ENCODE measurements at places on chromosomes 12 and 14. TPM values are rescaled to one million over a fixed set of nuclear protein-coding genes. Genes with fewer than 3 reads are reported as not detected.

The KERA gene
- total RNA-seq = not detected

The FKBP3 gene
- 39.7 TPM for total RNA-seq

GRCh38 chr12:100401660-100402059, 44.8 kb downstream of the SLC17A8 start:
- no peak for DNase-seq

- no peak for DNase-seq
These were observed 1659.2 kb upstream of the FLRT2 start for GRCh38 chr14:83870546-83871270.

- no peak for DNase-seq
These were observed 41.0 kb downstream of the TRAF3 start for GRCh38 chr14:102817942-102818940.

The C12orf50 gene
- 0.18 TPM for total RNA-seq

The TEDC1 gene
- 233 TPM for total RNA-seq

The SLC6A12 gene
- total RNA-seq = 0.70 TPM

DNA sequence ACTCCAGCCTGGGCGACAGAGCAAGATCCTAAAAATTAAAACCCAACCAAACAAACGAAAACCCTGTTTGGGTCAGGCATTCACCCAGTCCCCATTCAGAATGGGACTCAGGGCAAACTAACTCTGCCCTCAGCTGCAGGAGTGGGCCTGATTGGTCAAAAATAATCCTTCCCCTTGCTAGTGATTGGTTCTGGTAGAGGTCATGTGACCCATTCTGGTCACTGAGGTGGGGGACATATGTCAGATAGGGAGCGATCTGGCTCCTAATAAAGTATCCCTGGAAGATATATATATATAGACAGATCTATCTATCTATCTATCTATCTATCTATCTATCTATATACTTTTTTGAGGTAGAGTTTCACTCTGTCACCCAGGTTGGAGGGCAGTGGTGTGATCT, 29.5 kb upstream of the MED13L start:
- DNase-seq = no peak

DNA sequence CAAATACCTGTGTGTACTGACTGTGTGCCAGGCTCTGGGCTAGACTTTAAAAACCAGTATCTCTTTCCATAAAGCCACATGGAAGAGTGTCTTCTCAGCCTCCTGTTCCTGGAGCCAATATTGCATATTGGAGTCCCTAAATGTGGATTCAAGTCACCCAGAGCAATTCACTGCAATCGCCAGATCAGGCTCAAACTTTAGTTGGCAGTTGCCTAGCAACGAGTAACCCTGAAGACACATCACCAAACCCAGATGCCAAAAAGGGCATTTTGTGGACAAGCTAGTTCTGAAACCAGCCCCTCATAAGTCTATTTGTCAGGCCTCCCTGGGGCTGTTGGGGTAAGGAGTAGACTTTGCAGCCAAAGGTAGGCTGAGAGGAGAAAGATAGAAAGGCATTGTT, 13.7 kb downstream of the DPF3 start:
- DNase-seq = no peak

The HECTD1 gene
- total RNA-seq = 179 TPM

The DEPDC4 gene
- total RNA-seq = not detected

DNA sequence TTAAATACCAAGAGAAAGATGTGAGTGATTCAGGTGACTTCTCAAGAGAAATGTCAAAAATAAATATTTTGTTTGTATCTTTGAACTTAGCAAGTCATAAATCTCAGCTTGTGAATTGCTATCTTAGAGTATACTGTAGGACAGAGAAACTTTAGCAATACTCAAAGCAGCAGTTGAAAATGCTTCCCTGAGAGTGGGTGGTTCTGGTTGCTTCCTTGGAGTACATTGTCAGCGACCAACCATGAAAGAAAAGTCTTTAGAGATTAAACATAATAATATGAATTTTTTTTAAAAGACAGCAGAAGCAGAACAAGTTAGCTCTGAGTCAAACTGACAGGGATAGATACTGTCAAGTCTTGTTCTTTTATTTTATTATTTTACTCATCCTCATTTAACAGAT, 86.8 kb upstream of the OSBPL8 start:
- no peak for DNase-seq

The RFX4 gene
- total RNA-seq = not detected

- no peak for DNase-seq
These were observed 42.8 kb downstream of the TSPAN9 start for GRCh38 chr12:3119756-3120601.

DNA sequence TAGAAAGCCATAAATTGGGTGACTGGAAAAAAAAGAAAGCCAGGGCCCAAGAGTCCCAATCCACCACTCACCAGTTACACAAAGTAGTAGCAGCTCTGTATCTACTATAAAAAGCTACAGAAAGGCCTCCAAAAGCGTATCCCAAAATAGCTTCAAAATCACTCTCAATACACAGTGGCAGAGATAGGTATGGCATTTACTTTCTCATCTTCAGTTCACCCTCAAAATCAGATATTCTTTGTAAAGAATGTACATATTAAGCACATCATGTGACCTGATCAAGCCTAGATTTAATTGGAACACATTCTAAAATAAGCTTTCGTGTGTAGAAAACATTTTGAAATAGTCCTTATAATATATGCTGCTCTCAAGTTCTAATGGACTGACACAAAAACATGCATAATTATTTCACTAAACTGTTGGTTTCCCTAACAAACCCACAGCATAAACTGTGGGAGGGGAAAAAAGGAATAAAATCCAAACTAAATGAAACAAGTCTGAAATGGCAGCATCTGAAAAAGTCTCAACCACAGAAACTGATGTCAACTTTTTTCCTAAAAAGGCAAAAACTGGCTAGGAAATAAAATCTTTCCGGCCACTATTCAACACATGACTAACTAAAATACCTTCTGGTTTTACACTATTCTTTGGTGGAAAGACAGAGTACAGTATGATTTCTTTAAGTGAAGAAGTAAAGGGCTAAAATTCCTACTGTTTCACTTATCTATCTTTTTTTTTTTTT, 25.9 kb downstream of the UBE2N start:
- no peak for DNase-seq

The ERP27 gene
- 9.8 TPM for total RNA-seq

- no peak for DNase-seq
These were observed 711 bp downstream of the ANO4 start for GRCh38 chr12:100795174-100795799.

The PRB2 gene
- not detected for total RNA-seq

- no peak for DNase-seq
These were observed 11.9 kb downstream of the ARL6IP4 start for GRCh38 chr12:122992386-122992785.

- no peak for DNase-seq
These were observed 128.0 kb downstream of the RFLNA start for GRCh38 chr12:124422570-124423523.

DNA sequence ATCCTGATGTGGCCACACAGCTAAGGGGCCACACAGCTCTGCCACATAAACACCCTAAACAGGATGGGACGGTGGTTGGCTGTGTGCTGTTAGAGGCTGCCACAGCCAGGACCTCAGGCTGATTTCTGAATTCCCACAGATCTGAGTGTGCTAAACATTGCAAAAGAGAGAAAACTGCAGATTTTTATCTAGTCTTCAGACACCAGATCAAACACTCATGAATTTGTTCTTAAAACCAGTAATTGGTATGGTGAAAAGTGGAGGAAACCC, 190.7 kb downstream of the MON2 start:
- no peak for DNase-seq

The CABP1 gene
- not detected for total RNA-seq

DNA sequence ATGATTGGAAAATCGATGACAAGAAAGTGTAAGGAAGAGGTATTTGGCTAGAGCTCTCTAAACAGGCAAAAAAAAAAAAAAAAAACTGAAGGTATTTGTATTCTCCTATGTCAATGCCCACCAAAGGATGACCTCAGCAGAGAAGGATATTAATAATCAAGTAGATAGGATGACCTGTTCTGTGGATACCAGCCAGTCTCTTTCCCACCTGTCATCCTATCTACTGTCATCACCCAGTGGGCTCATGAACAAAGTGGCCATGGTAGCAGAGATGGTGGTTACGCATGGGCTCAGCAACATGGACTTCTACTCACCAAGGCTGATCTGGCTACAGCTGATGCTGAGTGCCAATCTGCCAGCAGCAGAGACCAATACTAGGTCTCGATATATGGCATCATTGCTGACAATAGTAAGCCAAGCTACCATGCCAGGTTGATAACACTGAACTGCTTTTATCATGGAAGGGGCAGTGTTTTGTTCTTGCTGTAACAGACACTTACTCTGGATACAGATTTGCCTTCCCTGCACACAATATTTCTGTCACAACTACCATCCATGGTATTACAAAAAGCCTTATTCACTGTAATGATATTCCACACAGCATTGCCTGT, 43.5 kb downstream of the RPS6KA5 start:
- no peak for DNase-seq

GRCh38 chr14:69865701-69866365, 13.4 kb upstream of the SMOC1 start:
- DNase-seq = no peak

GRCh38 chr12:59934486-59934885, 338.7 kb downstream of the SLC16A7 start:
- no peak for DNase-seq

DNA sequence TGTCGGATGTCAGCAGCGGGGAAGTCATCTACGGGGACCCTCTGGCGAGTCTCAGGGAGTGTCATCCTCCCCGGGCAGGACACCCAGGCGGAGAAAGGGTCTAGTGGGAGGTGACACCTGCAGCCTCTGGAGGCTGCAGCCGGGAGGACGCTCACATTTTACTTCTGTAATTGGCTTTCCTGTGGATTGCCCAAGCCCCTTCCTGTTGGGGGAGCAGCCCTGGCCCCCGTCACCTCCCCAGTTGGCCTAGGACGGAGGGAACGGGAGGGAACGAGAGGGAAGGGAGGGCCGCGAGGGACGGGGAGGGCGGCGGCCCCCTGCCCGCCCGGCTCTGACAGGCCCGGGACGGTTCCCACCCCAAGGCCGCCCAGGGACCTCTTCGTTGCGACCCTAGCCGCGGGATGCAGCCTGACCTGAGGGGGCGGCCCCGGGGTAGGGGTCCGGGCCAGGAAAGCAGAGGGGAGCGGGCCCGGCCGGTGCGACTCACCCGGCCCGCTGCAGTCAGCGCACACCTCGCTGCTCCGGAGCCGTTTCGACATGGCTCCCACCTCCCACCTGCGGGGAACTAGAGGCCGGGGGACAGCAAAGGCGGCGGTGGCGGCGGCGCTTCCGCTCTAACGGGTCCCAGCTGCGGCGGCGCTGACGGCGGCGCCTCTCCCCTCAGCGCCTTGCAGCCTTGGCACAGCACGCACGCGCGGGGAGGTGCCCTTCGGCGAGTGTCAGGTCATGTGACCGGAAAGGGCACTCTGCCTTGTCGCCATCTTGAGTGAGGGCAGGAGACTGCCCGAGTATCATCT, at the start of gene GIT2:
Gene GIT2 (minus strand): TSS at position 683 of the 797 bp plus-strand sequence. CDS start 144 bp downstream, at position 539.
- peak; percentile 98 for DNase-seq

- no peak for DNase-seq
These were observed 41.4 kb downstream of the COX16 start for GRCh38 chr14:70317969-70318634.

The NR4A1 gene
- 72.5 TPM for total RNA-seq

DNA sequence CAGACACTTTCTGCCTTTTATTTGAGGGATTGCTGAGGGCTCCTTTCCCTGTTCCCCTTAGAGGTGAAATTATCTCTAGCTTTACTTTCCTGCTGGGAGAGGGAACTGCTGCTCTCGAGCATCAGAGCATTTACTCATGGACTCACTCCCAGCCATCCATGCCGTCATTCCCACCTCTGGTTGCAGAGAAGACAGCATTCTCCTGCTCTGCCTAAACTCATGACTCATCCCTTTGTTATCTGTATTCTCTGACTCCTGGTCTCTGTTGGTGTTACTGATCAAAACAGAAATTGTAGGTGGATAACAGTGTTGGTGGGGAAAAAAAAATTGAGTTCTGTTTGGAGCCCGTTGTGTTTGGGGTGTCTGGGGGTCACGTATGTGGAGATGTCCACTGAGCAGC, 159.3 kb downstream of the TTC8 start:
- DNase-seq = no peak

The GARIN6 gene
- not detected for total RNA-seq

DNA sequence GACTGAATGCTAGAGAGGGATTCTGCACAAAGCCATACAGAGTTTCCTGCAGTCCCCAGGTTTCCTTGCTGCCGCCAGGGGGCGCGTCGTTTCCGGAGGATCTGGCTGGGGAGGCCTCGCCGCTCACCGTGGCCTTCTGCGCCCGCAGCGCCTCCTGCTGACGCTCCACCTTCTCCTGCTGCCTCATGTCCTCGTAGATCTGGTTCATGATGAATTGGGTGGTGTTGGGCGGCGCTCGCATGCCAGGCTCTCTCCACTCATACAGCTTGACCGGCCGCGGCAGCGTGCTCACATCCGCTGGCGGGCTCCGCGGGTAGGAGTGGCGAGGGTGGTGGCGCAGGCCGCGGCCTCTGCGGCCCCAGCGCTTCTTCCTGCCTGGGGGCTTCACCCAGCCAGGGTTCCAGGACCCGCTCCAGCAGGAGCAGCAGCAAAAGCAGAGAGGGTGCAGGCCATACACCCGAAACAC, 987 bp downstream of the CCER1 start:
- DNase-seq = no peak

- no peak for DNase-seq
These were observed 67.1 kb downstream of the NUAK1 start for GRCh38 chr12:106071686-106072085.

DNA sequence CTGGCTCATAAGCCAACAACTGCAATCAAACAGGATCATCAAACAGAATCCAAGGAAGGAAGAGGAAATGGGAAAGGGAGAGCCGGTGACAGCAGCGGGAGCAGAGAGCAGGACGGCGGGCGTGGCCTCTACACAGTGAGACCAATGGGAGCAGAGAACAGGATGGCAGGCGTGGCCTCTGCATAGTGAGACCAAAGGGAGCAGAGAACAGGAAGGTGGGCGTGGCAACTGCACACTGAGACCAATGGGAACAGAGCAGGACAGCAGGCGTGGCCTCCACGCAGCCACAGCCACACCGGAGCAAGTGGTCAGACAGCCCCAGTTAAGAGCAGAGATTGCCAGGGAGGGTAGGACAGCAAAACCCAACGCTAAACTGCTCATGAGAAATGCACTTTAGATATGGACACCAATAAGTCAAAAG, 16.4 kb downstream of the LRCOL1 start:
- DNase-seq = peak; percentile 28

DNA sequence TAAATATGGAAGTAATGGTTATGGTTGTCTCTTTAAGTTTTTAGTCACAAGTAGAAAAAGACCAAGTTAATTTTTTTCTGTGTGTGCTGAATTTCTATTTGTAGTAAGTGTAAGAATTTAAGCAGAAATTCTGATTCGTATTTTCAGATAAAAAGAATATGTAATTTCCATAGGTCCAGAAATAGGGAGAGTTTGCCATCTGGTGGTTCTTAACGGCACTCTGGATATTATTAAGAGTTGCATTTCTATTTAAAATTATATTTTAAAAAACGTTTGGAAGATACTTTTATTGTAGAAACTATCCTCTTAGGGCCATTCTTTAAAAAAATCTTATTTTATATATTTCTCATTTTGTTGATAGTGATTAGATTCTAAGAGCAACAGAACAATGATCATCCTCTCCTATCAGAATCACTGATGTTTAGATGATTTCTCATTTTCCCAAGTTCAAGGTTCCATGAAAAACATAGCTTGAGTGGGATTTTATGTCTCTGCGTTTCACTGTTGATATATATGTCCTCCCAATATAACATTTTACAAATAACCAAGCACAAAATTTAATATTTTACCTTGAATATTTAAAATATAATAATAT, 88.3 kb downstream of the LRRK2 start:
- DNase-seq = no peak

The NTN4 gene
- total RNA-seq = not detected

GRCh38 chr12:116916714-116917114, 6.0 kb downstream of the FBXW8 start:
- DNase-seq = peak; percentile 74
